Left renal cortex interstitium (tissue), 4 donors: ENCODE measurements at places on chromosomes 12 and 14. TPM values are rescaled to one million over a fixed set of nuclear protein-coding genes. Genes with fewer than 3 reads are reported as not detected.

The ADGRD1 gene
- 13.6 TPM for polyA plus RNA-seq

The DPPA3 gene
- polyA plus RNA-seq: not detected

The TESPA1 gene
- 0.49 TPM for polyA plus RNA-seq

The PRKD1 gene
- polyA plus RNA-seq: 33.0 TPM

The FOXG1 gene
- 0.06 TPM for polyA plus RNA-seq
